Activated CD8-positive, alpha-beta T cell treated with anti-CD3 and anti-CD28 coated beads for 36 hours (primary cell): ENCODE measurements at places on chromosomes 12 and 14. TPM values are rescaled to one million over a fixed set of nuclear protein-coding genes. Genes with fewer than 3 reads are reported as not detected.

DNA sequence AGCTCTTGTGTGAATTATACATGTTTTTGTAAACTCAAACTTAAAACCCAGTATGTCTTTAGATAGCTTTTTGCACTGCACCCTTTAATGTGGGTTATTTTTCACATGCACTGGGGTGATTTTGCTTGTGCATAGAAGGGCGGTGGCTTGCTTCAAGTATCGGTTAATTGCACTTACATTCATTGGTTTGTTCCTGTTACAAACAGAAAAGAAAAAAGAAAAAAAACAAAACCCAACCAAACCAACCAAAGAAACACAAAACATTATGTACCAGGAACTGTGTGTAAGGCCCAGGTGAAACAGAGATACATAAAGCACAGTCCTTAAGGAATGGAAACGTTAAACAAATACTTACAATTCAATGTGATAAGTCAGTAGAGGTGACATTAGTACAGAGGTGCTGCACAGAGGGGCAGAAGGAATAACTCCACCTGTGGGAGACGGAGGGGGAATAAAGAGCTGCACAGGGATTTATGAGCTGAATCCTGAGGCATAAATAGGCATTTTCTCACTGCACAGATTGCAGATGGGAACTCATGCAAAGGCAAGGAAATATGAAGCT is 151.4 kb downstream of the KTN1 start:
- no peak for DNase-seq

The OR6C70 gene
- not detected for total RNA-seq

- no peak for DNase-seq
Measured at GRCh38 chr14:102853648-102854047, 68.8 kb upstream of the AMN start.

GRCh38 chr12:6548966-6549683 is 6.7 kb downstream of the IFFO1 start:
- DNase-seq: no peak

The SSPN gene
- total RNA-seq: not detected

The GDF3 gene
- not detected for total RNA-seq

DNA sequence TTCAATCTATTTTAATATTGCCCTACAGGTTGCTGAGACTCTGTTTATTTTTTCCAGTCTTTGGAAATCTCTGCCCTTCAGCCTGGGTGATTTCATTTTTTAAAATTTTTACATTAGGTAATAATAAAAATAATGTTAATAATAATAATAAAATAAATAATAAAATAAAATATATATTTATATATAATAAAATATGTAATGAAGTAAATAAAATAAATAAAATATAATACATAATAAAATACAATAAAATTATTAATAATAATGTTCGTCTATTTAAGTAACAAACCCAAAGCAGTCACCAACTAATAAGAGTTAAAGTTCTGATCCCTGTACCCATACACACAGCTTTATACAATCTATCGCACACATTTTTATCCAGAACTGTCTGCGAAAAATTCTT is 130.5 kb downstream of the SEC23A start:
- DNase-seq: no peak

- DNase-seq: no peak
Measured at GRCh38 chr14:69775012-69775411, 8.1 kb downstream of the SRSF5 start.
